Activated naive CD8-positive, alpha-beta T cell treated with anti-CD3 and anti-CD28 coated beads, Interleukin-2, amount 10 ng/mL, durations not matched to agents 7 days and 5 days (primary cell): ENCODE measurements at places on chromosomes 7 and 10. TPM values are rescaled to one million over a fixed set of nuclear protein-coding genes. Genes with fewer than 3 reads are reported as not detected.

GRCh38 chr7:136530831-136531230, 337.6 kb upstream of the CHRM2 start:
- DNase-seq, result no peak

GRCh38 chr10:91540733-91541132, 92.1 kb downstream of the PPP1R3C start:
- no peak for DNase-seq

- no peak for DNase-seq
Measured at GRCh38 chr7:76358481-76359110, at the start of gene YWHAG. Gene YWHAG, minus strand, starts transcription at chr7:76358991. Its CDS starts 183 bp downstream, at chr7:76358808.

OR9A2 gene
- total RNA-seq, result not detected

SPDYE18 gene
- total RNA-seq, result 1.1 TPM

- DNase-seq, result no peak
Measured at GRCh38 chr7:80889525-80889924, 29.3 kb downstream of the SEMA3C start.

GRCh38 chr10:117968354-117969182, 78.2 kb downstream of the RAB11FIP2 start:
- no peak for DNase-seq

DNA sequence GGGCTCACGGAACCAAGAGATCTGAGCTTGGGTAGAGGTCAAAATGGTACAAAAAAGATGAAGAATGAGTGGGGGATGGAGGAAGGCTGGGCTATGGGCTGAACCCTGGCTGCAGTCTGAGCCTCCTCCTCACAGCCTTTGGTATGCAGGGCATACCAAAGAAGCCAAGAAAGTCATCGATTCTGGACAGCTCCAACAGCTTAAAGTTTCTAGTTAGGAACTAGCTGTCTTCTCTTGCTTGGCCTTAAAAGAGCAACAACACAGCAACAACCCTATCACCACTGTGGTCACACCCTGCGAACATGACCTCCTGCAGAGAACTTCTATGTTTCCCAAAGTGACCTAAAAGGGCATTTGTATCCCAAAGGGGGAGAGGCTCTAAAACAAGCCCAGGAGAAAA, 126.1 kb upstream of the EFCAB10 start:
- no peak for DNase-seq

IL2RA gene
- 201 TPM for total RNA-seq

NOC3L gene
- total RNA-seq, result 17.7 TPM

- no peak for DNase-seq
Measured at GRCh38 chr7:129494041-129494440, 8.3 kb upstream of the SMKR1 start.

LEP gene
- not detected for total RNA-seq

PARP12 gene
- 125 TPM for total RNA-seq

MYO1G gene
- 403 TPM for total RNA-seq

GRCh38 chr7:102024005-102024768, 206.8 kb downstream of the CUX1 start:
- no peak for DNase-seq

- DNase-seq, result no peak
Measured at GRCh38 chr10:132143162-132143561, 43.6 kb upstream of the DPYSL4 start.

DNA sequence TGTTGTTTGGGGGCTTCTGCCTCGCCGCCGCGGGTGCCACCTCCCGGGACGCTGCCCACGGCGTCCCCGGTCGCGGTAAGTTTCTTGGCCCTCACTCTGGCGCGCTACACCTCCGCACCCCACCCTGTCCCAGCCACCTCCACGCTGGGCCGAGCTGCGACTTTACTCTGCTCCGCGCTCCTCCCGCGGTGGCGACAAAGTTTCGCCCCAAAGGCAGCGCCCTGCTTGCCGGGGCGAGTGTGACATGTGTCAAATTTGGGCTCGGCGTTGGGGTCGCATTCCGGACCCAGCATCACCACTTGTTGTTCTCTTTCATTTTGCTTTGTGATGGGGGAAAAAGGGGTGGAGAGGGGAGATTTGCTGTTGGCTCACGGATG, 167.7 kb upstream of the PPP1R3A start:
- peak; percentile 38 for DNase-seq

DNA sequence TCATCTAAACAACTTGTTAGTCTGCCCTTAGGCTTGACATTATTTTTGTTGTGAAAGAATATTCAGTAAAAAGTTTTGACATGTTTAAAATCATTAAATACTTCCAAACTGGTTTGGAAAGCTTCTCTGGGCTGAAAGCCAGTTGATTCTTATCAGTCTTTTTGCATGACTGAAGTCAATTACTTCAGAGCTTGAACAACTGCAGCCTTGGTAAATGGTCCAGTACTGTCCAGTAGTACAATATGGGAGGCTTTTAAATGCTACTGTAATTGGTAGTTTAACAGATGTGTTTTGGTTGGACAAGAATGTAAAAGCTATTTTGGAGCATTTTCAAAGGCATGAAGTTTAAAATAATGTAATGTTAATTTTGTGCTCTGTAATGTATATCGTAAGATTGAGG, 103.4 kb downstream of the SDK1 start:
- DNase-seq, result no peak

- DNase-seq, result no peak
Measured at GRCh38 chr10:60167050-60167449, 222.6 kb downstream of the ANK3 start.

- DNase-seq, result no peak
Measured at GRCh38 chr7:31735991-31736982, 49.3 kb downstream of the PPP1R17 start.

DNA sequence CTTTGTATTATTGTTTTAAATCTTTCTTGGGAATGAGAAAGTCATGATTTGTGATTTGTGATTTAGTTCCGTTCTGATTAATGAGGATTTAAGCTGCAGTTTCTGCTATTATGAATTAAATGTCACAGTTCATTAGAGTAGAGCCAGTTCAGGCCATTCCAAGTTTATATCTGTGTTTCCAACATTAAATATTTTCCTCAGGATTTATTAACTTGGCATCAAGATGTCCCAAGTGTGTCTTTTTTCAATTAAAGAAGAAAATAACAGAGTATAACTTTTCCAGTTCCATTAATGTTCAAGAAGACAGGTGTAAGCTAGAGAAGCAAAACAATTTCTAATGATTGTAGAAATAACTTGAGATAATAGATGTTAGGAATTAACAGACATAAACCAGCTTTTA, 1183.2 kb upstream of the CELF2 start:
- DNase-seq, result no peak

SYT15B gene
- not detected for total RNA-seq

DNA sequence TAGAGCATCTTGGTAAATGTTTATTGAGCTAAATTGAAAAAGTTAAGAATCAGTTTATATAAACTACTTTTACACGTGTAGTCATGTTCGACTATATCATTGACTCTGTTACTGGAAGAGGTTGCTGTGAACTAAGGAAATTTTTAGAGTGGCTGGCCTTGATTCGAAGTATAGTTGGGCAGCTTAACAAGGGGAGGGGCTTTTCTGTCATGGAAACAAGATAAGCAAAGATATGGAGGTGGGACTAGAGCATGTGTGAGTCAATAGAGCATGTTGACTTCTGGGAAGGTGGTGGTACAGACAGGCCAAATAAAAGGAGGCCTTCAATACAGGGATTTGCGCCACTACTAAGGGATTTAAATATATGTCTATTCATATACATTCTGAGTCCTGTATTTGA, 7.6 kb downstream of the ATP5F1C start:
- DNase-seq, result no peak

- DNase-seq, result no peak
Measured at GRCh38 chr7:69654849-69655707, 56.8 kb downstream of the AUTS2 start.

DNA sequence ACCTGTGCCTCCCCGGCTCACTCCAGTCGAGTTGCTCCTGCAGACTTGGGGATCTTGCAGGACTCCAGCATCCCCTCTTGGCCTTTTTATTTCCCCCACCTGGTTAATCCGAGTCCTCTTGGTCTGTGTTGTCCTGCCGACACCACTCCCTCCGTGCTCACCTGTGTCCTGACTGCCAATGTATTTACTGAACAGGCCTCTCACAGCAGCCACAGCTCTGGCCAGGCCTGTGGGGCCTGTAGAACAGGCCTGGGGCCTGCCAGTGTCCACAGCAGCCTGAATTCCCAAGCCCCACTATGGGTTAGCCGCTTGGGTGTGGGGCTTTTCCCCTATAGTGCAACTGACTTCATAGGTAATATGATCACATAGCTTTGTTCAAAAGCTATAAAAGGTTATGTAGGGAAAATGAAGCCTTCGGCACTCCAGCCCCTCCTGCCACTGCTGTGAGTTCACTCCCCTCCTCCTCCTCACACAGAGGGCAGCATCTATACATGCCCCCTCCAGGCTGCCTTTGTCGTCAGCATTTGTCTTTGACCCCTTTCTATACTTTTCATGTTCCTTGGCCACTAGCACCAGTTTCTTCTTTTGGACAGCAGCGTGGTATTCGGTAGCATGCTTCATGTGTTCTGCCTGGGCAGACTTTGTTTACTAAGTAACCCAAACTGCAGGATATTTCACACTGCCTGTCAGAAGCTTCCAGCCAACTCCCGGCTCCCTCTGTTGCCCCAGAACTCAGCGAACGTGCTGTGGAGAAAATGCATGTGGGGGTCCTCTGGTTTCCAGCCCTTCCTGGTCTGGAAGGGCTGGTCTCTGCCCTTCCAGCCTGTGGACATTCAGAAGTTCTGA, 46.1 kb downstream of the ZNF467 start:
- no peak for DNase-seq

- no peak for DNase-seq
Measured at GRCh38 chr7:146937836-146938235, 821.2 kb downstream of the CNTNAP2 start.

DNA sequence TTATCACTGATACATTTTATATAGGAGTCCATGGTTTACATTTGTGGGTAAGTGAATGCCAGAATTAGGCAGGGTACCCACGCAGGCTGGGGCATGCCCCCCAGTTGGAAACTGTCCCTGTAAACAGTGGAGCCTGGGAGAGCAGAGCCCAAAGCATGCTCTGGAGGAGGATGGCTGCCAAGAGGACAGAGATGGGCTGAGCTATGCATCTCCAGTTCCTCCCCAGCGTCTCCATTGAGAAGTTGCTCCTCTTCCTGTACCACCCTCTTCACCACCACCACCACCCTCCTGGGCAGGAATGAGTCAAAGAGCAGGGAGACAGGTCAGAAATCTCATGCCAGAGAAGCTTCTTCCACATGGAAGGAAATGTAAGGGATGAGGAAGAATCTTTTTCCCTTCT, 67.7 kb upstream of the KMT2E start:
- DNase-seq, result no peak

DNA sequence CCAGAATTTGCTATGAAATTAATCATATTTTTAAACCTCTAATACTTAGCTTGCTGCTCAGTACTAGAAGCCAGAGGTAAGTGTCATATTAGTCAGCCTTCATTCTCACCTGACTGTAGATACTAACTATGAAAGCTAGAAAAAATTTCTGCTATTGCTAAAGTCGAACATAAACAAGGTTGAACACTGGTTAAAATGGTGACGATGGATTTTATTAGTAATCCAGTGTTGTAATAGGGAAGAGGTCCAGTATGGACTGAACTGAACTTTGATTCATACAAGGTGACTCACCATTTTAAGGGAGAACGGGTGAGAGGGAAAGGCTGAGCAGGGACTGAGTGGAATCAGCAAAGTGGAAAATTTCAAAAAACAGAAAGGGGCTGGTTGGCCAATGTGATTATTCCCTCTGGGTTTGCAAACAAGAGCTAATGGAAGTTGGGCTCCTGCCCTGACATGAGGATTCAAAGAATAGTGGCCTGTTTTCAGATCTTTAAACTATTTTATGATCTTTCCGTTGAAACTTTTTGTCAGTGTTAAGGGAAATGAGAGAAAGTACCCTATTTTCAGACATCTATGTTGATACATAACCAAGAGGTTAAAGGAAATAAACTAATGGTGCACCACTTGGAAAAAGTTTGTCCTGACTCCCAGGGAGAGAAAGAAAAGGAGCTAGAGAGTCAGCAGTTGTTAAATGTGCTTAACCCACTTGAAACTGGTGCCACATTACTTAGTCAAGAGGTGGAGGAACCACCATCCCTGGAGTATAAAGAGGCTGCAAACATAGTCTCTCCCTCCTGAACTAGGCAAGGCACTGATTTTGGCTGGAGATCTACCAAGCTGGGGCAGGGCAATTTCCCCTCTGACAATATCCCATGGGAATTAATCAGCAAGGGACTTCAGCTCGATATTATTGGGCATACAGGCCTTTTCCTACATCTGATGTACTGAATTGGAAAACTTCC, 15.3 kb upstream of the AKR1C1 start:
- no peak for DNase-seq

NOS3 gene
- 12.5 TPM for total RNA-seq

GRCh38 chr10:74674927-74675326, 151.5 kb upstream of the KAT6B start:
- DNase-seq, result no peak
